Sigmoid colon (tissue), 7 donors: ENCODE measurements at places on chromosomes 12 and 14. TPM values are rescaled to one million over a fixed set of nuclear protein-coding genes. Genes with fewer than 3 reads are reported as not detected.

- DNase-seq: no peak
Observed at GRCh38 chr12:24045816-24046257, 96.4 kb upstream of the SOX5 start.

CD27 gene
- 0.81 TPM for total RNA-seq

- peak; percentile 70 for DNase-seq
Observed at GRCh38 chr12:52042706-52043385, 8.4 kb upstream of the NR4A1 start.

DNA sequence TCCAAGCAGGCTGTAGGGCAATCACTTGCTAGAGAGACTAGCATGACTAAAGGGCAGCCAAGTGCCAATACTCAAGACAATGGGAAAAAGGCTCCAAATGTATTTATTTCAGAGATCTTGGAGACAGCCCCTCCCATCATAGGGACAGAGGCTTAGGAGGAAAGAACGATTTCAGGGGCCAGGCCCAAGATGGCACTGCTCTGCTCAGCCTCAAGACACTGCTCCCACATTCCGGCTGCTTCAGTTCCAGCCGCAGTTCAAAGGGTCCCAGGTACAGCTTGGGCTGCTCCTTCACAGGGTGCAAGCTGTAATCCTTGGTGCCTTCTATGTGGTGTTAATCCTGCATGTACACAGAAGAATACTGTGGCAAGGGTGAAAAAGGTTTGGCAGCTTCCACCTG lies 19.4 kb upstream of the OR4K5 start:
- DNase-seq: no peak

- DNase-seq: no peak
Observed at GRCh38 chr12:67043771-67044170, 225.4 kb upstream of the CAND1 start.

GRCh38 chr14:30267141-30267540 lies 291.8 kb upstream of the G2E3 start:
- DNase-seq: no peak

DNA sequence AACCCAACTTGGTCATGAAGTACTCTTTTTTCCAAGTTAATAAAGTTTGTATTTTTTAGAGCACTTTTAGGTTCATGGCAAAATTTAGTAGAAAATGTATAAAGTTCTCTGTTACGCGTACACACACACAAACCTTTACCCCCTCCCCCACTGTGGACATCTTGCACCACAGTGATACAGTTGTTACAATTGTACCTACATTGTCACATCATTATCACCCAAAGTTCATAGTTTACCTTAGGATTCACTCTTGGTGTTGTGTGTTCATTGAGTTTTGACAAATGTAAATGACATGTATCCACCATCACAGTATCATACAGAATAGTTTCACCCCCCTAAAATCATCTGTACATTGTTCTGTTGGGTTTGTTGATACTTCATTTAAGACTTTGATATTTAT lies 23.9 kb downstream of the PLEKHA5 start:
- DNase-seq: no peak

- DNase-seq: no peak
Observed at GRCh38 chr12:26666286-26666685, 166.7 kb downstream of the ITPR2 start.

- no peak for DNase-seq
Observed at GRCh38 chr12:3720772-3721171, 32.1 kb downstream of the CRACR2A start.

LRTM2 gene
- total RNA-seq: not detected
